EH (cell line): ENCODE measurements at places on chromosomes 12 and 14.

GRCh38 chr12:47216150-47216677 is 136.5 kb upstream of the AMIGO2 start:
- no peak for DNase-seq

GRCh38 chr12:68481181-68481941 is 129.3 kb upstream of the RAP1B start:
- DNase-seq: peak; percentile 70

DNA sequence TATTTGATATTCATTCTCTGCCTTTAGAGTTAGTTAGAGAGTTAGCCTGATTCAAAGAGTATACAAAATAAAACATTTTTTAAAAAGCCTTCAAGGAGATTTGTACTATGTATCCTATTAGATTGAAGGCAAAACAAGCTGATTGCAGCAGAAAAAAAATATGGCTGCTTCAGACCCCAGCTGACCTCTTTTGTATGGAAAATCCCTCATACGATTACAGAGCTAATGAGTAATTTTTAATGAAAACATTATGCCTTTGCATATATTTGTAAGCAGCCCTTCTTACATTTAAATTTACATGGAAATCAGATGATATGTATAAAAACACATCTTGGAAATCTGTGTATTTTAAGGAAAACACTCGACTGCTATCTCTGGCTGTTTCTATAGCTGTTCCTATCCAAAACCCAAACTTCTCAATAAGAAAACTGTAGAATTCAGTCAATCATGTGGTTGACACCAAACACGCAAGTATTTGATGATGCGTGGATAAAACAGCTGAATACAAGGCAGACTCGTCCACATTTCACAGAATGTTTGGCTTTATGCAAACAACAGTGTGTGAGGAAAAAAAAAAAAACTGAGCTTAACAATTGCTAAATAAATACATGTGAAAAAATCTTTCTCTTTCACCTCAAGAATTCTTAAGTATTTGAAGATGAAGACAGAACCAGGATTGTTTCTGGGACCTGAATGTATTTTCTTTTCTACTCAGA is 275.3 kb downstream of the EGLN3 start:
- DNase-seq: peak; percentile 48

GRCh38 chr14:98014851-98015615 is 1217.9 kb downstream of the VRK1 start:
- DNase-seq: no peak

- no peak for DNase-seq
Measured at GRCh38 chr12:80196419-80196818, 97.1 kb downstream of the OTOGL start.

DNA sequence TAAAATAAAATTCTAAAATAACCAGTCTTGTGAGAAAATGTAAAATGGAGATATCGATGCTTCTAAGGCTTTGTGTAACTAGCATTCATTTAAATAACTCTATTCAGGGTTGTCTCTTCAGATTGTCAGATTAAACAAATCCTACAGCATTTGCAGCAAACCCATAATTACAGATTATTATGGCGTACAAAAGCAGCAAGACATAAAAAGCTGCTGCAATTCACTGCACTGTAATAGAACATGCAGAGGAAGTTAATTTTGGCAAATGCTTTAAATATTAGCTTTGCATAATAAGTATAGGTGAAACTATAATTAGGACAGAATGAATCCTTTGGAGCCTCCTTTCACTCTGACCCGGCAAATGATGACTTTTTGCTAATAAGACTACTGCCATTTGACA is 98.3 kb downstream of the INSM2 start:
- DNase-seq: no peak

DNA sequence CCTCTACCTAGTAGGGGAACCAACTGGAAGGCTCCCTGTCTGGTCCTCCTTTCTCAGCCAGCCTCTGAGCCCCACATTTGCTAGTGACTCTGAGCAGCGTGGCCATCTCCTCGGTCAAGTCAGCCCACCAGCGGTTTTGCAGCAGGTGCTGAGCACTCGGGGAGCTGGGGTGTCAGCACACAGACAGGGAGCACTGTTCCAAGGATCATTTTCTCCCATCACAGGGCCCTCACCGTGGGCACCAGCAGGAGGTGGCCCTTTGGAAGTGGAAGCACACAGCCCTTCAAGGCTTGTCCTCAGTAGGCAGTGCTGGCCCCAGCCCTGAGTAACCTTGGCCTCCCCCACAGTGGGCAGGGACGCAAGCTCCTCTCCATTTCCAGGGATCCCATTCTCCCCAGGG is 24.1 kb upstream of the EML1 start:
- DNase-seq: no peak

DNA sequence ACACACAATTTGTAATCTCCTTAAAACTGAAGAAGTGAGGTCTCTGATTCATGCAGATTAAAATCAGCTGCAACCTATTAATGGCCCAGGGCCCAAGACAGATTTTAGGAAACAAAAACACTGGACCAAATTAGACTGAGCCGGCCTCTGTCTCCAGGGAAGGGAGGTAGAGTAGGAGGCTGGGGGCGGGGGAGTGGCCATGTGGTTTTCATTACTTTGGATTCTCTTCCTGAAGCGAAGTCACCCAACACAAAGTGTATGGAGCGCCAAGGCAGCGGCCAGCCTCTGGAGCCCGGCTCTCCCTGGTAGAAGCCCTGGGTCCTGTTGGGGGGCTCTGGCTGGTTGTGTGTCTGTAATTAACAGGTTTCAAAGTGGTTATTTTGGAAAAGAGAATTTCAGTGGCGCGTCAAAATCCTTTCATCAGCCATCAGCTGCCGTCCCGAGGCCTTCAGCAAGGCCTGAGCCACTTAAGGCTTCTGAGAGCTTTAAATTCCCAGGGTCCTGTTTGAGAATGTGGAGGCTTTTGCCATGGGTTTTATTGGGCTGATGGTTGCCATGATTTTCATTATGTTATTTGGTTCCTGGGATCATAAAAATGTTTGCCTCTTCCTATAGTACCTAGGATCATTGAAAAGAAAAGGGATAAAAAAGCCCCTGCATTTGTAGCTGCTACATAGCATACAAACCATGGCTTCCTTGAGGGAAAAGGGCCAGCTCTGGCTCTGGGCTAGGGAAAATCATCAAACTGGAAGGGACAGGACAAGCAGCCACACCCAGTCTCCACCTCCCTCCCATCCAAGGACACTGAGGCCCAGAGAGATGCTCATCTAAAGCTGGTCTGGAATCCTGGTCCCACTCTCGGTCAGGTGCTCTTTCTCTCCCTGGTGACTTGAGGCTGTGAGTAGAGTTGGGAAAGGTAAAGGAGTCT is 282.4 kb downstream of the ZFP36L1 start:
- peak; percentile 95 for DNase-seq

GRCh38 chr14:73610687-73611086 is 1.6 kb upstream of the ACOT6 start:
- peak; percentile 64 for DNase-seq

DNA sequence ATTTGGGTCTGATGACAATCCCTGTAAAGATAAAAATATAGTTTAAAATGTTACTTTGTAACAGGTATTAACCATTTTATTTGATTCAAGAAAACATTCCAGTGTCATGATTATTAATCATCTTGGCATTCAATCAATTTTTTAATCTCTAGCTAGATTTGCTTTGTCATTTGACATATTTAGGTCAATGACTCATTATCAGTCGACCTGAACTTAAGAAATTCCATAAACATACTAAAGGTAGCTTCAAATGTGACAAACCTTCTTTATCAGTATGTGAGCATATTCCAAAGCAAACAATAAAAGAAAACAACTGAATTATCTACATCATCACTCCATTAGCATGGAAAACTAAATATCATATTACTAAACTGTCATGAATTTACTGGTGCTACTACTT is 50.8 kb upstream of the CDKL1 start:
- peak; percentile 17 for DNase-seq

- DNase-seq: no peak
Measured at GRCh38 chr12:112913038-112913688, 6.4 kb downstream of the OAS1 start.

GRCh38 chr14:101505236-101505970 is 55.9 kb upstream of the DIO3 start:
- no peak for DNase-seq
